GM03348 (cell line): ENCODE measurements at places on chromosomes 1 and 21.

GRCh38 chr1:192147221-192147620 lies 11.0 kb upstream of the RGS18 start:
- DNase-seq = no peak

GRCh38 chr1:193525411-193525810 lies 339.0 kb upstream of the B3GALT2 start:
- DNase-seq = no peak

DNA sequence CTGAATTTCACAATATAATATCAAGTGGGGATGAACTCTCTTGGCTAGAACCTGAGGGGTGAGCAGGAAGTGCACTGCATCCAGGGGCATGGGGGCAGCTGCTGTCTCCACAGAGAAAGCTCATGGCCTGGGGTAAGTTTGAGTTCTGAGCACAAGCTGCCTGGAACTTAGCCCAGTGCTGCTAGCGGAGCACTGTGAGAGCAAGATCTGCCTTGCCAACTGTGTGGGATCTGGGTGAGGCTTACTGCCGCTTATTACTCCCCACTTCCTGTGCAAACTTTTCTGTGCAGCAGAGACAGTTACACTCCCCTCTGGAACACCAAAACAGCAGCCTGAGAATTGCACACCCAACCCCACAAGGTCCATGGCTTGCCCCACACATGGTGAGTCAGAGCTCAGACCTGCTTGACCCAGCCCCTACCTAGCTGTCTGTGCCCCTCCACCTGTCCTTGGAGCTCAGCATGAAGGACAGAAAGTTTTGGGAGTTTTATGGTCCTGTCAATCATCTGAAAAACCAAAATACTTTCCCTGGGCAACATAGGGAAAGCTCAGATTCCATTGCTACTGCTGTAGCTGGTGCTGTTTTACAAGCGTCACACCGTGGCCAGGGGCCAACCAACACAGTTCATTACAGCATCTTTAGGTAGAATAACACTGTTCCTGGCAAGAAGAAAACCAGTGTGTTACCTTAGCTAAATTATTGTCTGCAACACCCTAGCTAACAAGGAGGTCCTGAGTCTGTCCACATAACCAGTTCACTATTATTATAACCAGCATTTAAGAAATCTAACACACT lies 762.1 kb upstream of the NEGR1 start:
- DNase-seq = no peak

GRCh38 chr21:32940079-32941014 lies 85.4 kb upstream of the OLIG2 start:
- peak; percentile 58 for DNase-seq

DNA sequence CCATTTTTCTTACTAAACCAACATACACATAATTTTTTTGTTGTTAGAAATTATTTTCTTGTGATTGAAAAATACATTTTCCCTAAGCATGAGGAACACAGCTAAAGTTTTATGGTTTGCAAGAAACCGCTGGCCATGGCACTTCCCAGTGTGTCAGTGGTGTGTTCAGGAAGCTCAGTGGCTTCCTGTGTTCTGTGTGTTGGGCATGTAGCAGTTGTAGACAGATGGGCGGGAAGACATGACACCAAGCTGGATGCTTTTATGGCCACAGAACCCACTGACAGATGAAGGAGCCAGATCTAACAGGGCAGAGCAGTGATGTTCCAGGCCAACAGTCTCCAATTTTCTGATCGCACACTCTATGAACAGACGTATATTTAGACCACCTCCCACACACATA lies 119.8 kb downstream of the GALNT2 start:
- no peak for DNase-seq
